Activated CD4-positive, alpha-beta T cell treated with anti-CD3 and anti-CD28 coated beads for 48 hours (primary cell): ENCODE measurements at places on chromosomes 1 and 21.

DNA sequence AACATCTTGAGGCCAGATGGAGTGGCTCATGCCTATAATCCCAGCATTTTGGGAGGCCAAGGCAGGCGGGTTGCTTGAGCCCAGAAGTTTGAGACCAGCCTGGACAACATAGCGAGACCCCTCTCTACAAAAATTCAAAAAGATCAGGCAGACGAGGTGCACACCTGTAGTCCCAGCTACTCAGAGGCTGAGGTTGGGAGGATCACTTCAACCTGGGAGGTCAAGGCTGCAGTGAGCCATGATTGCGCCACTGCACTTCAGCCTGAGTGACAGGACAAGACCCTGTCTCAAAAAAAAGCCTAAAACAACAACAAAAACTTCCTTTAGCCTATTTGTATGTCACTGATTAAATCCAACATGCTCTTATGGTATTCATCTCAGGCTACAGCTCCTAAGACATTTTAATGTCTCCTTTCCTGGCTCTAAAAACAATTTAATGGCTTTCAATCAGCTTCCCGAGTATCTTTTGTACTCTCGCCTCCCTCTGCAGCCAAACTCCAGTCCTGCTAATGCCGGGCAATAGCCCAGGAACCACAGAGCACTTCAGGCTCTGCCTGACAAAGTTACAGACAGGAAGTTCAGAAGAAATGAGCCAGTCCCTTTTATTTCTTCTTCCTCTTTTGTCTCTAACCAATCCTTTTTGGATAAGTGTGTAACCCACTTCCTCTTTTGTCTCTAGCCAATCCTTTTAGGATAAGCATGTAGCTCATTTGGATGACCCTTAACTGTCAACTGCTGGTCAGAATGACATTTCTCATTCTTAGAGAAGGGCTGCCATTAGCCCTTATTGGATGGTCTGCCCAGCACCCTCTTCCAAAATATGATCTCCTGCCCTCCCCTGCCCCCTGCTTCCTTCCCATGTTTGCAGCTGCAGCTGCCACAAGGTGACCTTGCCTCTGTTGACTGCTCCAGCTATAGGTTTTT is 6.6 kb upstream of the DOP1B start:
- no peak for DNase-seq

DNA sequence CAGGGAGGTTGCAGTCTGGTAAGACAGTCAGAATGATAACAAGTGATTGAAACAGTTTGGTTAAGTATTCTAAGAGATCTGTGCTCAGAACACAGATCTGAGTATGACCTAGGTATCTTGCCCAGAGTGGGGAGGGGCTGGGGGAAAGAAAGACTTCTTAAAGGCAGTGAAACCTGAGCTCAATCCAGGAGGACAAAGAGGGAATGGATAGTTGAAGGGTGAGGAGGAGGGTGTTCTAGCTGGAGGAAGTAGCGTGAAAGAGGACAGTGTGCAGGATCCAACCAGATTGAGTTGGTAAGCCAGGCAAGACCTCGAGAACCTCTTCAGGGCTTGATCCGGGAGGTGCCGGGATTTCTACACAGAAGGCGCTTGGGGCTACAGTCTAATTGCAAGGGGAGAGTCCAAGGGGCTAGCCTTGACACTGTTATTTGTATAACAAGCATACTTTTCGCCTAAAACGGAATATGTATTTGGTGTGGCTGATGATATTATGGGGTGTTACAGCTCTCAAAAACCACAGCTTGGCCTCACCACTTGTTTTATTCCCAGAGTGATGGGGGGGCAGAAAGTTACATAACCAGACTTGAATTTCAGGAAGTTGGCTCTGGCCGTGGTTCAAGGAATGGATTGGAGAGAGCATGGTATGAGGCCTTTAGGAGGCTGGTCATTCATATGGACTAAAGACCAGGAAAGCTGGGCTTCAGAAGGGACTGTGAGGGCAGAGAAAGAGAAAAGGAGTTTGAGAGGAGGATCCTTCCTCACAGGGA is 19.1 kb downstream of the RCSD1 start:
- no peak for DNase-seq

GRCh38 chr1:200153277-200154055 is 126.0 kb downstream of the NR5A2 start:
- peak; percentile 52 for DNase-seq

DNA sequence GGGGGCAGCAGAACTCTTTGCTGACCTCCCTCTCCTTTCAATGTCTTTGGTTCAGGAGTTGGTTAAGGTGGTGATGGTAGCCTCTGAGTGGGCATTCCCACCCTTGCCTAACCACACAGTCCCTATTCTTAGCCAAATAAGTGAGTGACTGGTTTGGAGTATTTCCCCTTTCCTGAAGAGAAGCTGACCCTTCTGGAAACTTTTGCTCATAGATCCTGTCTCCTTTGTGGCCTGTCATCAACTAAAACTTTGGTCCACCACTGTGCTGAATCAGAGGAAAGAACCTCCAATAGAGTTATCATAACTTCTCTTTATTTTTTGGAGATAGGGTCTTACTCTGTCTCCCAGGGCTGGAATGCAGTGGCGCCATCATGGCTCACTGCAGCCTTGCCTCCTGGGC is 31.1 kb downstream of the C1orf21 start:
- DNase-seq = no peak

- DNase-seq = no peak
These were observed 10.7 kb downstream of the ADAMTS5 start for GRCh38 chr21:26956216-26956615.

GRCh38 chr1:177864538-177865305 is 105.1 kb downstream of the SEC16B start:
- no peak for DNase-seq

DNA sequence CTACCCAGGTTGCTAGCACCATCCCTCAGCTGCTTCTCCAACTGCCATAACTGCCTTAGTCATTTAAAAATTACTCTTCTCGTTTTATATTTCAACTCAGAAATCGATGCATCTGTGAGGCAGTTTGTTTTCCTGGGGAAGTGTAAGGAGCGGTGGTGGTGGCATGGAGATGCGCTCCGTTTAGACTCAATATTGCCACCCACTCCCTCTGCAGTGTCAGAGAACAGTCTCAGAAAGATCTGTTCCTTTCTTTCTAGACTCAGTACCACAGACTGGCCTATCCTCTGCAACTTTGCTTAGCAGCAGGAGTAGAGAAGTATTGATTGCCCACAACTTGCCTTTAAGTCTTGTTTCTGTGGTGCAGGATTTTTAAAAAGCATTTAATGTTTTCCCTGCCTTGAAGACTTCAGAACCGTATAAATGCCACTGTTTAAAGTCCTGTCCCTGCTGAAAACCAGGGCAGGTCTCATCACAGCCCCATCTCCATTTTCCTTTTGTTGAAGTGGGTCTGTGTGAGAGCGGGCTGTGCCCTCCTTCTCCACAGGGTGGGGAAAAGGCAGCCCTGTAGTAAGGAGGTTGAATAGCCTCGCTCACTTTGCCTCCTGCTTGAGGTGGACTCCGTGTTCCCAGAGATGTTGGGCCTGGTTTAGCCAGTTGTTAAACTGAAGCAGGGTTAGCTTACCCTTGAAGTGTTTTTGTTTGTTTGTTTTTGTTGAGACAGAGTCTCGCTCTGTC is 105.2 kb downstream of the NFIA start:
- no peak for DNase-seq

GRCh38 chr1:227215863-227216510 is 102.3 kb downstream of the CDC42BPA start:
- no peak for DNase-seq

- peak; percentile 7 for DNase-seq
These were observed 102.0 kb downstream of the IER5 start for GRCh38 chr1:181190364-181191035.

DNA sequence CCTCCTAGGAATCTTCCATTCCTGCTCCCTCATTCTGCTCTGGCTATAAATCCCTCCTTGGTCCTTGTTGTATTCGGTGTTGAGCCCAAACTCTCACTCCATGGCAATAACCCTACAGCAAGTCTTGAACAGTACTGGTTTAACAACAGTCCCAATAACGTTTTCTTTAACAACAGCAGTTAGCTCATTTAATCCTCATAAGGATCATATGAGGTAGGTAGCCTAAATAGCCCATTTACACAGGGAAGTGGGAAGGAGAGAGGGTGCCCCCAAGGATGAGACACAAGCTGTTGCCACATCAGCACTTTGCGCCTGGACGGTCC is 444 bp upstream of the AGTRAP start:
- no peak for DNase-seq

GRCh38 chr21:30487336-30487735 is at the start of gene KRTAP19-2:
Gene KRTAP19-2, minus strand, starts transcription at chr21:30487436. Its CDS starts 88 bp downstream, at chr21:30487348.
- DNase-seq = no peak

DNA sequence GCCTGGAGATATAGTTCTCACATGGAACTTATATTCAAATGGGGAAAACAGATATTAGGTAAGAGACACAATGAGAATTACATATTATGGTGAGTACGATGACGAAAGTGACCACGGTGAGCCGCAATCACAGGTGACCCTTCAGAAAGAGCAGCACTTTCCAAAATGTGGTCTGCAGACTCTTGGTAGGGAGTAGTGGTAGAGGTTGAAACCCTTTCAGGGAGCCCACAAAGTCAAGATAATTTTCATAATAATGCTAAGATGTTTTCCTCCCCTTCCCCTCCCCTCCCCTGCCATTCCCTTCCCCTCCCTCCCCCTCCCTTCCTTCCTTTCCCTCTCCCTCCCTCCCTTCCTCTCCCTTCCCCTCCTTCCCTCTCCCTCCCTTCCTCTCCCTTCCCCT is 83.5 kb upstream of the AKT3 start:
- DNase-seq = no peak

DNA sequence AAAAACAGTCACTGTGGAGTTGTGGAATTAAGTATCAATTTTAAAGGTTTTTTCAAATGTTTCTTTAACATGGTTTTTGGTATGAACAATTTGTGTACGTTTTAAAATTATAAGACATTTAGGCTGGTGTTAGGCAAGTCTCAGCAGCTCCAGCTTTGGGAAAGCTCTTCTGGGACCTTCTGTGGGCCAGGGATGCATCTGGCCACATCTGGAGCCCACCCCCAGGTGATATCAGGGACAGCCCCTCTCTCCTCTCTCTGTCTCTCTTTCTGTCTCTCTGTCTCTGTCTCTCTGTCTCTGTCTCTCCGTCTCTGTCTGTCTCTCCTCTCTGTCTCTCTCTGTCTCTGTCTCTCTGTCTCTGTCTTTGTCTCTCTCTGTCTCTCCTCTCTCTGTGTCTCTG is 1.3 kb upstream of the COL6A1 start:
- no peak for DNase-seq

DNA sequence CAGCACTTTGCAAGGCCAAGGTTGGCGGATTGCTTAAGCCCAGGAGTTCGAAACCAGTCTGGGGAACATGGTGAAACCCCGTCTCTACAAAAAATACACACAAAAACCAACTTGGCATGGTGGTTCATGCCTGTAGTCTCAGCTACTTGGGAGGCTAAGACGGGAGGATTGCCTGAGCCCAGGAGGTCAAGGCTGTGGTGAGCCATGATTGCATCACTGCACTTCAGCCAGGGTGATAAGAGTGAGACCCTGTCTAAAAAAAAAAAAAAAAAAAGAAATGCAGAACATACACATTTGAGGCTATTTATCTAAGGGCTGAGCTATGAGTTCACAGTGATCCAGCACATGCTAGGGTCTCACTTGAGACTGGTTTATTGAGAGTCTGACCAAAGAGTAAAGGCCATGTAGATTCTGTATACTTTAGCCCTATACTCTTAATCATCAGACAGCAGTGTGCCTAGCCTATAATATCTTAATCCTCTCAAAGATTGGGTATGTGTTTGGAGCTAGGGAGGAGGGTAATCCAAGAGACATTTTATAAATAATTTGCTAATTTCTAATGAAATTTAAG is 23.9 kb downstream of the RNF2 start:
- no peak for DNase-seq

DNA sequence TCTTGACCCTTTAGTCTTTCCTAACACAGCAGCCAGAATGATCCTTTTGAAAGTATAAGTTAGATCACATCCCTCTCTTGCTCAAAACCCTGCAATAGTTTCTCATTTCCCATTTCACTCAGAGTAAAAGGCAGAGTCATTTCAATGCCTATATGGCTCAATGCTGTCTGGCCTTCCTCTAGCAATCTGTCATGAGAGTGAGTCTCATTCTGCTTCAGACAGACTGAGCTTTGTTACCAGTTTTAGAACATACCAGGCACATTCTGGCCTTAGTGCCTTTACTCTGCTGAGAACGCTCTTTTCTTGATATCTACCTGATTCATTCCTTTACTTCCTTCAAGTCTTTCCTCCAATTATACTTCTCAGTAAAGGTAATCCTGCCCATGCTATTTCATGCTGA is 372.8 kb upstream of the PKN2 start:
- no peak for DNase-seq

- DNase-seq = no peak
These were observed 184.8 kb upstream of the VAMP3 start for GRCh38 chr1:7586031-7586941.

- no peak for DNase-seq
These were observed 161.4 kb upstream of the ARHGEF16 start for GRCh38 chr1:3292868-3293562.

GRCh38 chr1:50861772-50862171 is 98.3 kb downstream of the FAF1 start:
- DNase-seq = no peak

DNA sequence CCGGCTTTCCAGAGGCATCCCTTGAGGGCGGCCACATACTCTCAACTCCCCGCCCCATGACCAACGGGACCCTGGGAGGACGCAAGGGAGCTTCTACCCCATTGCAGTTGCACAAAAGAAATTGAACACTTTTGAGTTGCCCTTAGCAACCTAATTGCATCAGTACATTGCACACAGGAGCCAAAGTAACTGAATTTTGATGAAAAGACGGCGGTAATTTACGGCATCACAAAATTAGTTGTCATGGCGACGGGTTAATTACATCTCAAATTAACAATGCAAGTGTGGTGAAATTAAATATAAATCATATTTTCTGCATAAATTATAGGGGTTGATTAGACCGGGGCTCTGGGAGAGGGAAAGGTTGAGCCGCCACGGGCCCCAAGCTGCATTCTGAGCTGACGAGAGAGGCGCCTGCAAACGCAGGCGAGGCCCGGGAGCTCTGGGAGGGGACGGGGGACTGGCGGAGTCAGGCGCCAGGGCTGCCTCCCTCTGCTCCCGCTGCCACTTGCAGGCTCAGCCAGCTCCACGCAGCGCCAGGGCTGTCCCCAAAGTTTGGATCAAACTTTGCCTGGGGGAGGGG is 61.4 kb downstream of the CASZ1 start:
- no peak for DNase-seq
